Activated effector memory CD4-positive, alpha-beta T cell treated with Interleukin-2 at 50 U/mL for 16 hours (primary cell): ENCODE measurements at places on chromosomes 3 and 15.

DNA sequence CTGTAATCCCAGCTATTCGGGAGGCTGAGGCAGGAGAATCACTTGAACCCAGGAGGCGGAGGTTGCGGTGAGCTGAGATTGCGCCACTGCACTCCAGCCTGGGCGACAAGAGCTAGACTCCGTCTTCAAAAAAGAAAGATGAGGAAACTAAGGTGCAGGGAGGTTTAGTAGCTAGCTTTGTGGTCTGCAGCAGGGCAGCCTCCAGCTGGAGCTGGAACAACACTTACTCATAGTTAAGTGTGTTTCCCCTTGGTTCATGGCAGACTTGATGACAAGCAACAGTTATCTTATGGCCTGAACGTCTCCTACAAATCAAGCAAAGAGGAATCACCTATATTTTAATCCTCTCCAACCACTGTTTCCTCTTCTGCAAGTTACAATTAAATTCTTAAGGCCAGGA is 12.6 kb downstream of the KAT2B start:
- no peak for DNase-seq

GRCh38 chr3:142151828-142152227 is 2.5 kb upstream of the TFDP2 start:
- no peak for DNase-seq

GRCh38 chr3:52983336-52983807 is 62.5 kb downstream of the SFMBT1 start:
- DNase-seq: peak; percentile 30

DNA sequence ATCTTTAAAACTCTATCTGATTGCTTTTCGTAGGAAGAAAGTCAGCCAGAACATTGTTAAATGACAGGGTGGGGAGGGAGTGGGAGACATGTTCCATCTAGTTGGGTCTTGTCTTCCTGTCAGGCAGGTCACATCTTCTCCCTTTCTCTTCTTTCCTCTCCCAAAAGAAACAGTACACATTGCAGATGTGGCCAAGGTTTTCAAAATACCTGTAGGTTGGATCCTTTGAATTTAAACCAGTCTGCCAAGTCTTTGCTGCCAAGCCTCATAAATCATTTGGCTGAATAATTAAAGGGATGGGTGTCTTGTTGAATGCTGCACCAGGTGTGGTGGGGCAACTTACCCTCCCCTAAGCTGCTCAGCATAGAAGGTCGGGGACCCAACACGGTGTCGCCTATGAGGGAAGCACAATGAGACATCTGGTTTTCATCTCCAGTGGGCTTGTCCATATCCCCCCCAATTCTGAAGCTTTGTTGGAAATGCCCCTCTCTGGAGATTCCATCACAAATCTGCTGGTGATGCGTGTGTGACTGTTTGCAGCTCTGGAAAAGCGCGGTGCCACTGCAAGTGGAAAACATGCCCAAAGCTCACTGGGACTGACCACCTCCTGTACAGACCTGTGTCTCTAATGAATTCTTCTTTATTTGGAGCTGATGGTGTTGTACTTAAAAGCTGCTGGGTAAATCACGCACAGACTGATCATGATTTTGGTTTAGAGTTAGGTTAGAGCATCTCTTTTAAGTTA is 112.6 kb downstream of the FILIP1L start:
- DNase-seq: no peak

DNA sequence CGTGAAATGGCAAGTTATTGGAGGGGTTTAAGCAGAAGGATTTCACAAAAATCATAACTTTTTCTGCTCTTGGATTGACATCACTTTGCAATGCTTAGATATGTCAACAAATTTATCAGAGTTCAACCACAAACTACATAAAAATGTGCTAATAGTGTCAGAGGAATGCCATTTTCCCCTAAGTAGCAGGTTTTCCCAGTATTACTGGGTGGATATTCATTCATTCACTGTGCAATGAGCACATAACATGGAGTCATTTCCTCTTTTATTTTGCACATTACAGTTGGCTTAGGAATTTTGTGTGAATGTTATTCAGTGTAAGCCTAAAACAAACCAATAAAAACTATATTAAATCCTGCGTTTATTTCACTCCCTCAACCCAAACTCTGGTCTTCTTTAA is 537.3 kb upstream of the MCTP2 start:
- DNase-seq: no peak

- no peak for DNase-seq
Measured at GRCh38 chr3:14771593-14772497, 46.9 kb upstream of the FGD5 start.

DNA sequence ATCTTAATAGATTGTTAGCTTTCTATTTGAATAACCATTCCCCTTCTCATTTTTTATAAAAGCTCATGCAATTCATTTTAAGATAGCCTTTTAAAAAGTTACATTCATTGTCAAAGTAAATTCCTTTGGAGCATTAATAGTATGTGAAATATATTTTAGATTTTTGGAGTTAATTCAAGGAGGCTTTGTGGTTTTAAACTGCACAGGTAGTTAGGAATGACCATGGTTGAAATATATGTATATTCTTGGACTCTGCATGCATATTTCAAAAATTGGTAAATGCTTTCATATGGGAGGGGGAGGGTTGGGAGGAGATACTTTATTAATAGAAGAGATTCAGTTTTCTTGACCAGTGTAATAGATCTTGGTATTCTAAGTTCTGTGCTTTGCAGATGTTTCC is 244.4 kb upstream of the C2CD4B start:
- DNase-seq: no peak

GRCh38 chr3:6248528-6248927 is 612.4 kb upstream of the GRM7 start:
- DNase-seq: no peak

DNA sequence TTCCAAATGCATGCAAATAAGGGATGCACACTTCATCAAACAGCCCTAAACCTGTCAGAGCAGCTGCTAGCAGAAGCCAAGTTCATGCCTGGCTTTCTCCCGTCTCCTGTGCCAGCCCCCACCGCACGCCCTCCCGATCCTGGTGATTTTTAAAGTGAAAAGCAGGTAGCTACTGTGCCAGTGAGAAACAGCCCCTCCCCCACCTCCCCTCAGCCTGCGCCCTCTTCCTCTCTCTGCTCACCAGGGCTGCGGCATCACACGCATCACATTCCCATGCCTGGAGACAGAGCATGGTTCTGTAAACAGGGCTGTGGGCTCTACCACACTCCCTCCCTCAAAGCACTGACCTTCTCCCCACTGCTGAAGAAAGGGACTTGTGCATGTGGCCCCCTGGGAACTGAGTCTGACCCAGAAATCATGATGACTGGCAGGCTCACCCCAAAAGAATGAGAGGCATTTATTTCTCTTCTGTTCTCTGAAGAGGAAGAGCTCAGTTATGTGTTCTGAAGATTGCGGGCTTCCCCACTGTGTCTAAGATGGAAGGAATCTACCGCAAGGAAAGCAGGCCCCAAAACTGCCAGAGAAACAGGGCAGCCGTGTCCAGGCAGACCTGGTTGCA is 14.5 kb upstream of the SLC6A1 start:
- no peak for DNase-seq

GRCh38 chr3:13415997-13416793 is 3.9 kb downstream of the NUP210 start:
- DNase-seq: no peak
